Activated CD4-positive, alpha-beta T cell treated with anti-CD3 and anti-CD28 coated beads for 4 hours (primary cell): ENCODE measurements at places on chromosomes 12 and 14.

DNA sequence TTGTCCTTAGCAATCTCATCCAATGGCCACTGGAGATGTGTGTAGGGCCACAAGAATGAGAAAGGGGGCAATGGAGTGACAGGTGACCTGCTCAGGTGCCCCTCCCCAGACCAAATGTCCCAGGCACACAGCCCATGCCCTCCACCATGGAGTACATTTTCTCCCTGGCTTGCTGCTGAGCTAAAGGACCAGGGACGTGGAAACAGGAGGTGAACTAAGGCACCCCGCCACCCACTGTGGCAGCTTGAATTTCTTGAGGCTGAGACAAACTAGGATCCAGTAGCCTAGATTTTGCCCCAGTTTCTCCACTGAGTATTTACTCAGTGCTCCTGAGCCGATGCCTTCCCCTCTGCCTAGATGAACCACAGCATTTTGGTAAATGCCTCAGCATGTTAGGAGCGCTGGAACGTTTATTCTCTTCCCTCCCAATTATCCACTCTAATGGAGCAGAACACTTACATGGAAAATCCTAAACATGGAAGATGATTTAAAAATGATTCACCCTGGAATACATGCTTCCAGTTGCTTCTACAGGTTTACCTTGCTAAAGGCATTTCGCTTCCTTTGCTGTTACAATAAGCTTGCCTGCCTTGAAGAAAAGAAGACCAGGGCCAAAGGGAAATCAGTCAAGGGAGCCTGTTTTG lies 198.0 kb downstream of the ZFP36L1 start:
- DNase-seq: no peak

DNA sequence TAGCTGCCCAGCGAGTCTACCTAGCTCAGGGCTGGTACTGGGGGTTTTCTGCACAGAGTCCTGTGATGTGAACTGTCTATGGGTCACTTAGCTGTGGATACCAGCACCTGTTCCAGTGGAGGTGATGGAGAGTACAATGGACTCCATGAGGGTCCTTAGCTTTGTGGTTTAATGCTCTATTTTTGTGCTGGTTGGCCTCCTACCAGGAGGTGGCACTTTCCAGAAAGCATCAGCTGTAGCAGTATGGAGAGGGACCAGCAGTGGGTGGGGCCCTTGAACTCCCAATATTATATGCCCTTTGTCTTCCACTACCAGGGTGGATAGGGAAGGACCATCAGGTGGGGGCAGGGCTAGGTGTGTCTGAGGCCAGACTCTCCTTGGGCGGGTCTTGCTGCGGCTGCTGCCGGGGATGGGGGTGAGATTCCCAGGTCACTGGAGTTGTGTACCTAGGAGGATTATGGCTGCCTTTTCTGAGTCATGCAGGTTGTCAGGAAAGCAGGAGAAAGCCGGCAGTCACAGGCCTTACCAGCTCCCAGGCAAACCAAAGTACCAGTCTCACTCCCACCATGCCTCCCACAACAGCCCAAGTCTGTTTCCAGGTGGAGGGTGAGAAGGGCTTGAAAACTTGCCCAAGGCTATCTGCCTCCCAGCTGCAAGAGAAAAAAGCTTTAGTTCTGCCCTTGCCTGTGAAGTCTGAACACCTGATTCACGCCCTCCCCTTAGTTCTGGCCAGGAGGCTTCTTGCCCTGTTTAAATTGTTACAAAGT lies 163.0 kb upstream of the NUDT4 start:
- DNase-seq: no peak

- no peak for DNase-seq
Observed at GRCh38 chr14:35949920-35950513, 123.9 kb downstream of the BRMS1L start.

GRCh38 chr12:3897371-3897971 lies 24.3 kb upstream of the PARP11 start:
- DNase-seq: no peak

- no peak for DNase-seq
Observed at GRCh38 chr12:89907659-89908058, 199.0 kb upstream of the ATP2B1 start.

GRCh38 chr12:92886131-92886530 lies 43.0 kb downstream of the EEA1 start:
- no peak for DNase-seq

DNA sequence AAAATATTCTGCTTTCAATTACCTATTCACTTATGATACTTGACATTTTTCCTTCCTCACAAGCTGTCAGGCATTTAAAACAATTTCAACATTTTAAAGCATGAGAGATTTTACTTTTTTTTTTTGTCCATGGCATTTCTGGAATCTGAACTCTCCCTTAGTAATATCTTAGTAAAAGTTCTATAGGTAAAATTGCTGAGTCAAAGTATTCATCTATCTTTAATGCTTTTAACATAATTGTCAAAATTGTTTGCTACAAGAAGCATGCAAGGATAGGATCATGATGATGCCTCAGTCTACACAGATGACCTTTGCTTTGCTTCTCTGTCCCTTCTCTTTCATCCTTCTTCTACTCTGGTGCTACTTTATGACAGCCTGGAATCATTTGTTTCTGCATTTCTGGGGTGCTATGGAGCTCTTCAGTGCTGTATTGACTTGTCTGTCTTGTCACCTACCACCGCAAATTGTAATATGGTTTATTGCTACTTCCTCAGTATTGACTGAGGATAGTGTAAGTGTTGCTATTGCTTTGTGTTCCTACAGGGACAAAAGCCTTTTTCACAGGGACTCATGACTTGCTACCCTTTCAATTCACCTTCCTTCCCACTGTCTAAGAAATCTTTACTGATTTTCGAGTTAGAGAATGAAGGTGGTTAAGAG lies 589.8 kb upstream of the ATP2B1 start:
- no peak for DNase-seq

- DNase-seq: no peak
Observed at GRCh38 chr12:41460906-41461305, 272.8 kb downstream of the PDZRN4 start.

DNA sequence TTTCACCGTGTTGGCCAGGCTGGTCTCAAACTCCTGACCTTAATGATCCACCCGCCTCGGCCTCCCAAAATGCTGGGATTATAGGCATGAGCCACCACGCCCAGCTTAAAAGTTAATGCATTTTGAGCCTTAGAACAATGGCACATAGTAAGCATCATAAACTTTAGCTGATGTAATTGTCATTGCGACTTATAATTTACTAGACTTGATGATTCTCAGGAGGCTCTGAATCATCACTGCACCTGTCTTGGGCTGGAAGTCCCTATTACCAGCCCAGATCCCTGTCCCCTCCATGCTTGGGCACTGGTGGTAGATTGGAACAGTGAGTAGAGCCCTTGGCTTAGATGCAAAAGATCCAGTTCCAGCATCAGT lies 26.1 kb downstream of the KMT5A start:
- no peak for DNase-seq

DNA sequence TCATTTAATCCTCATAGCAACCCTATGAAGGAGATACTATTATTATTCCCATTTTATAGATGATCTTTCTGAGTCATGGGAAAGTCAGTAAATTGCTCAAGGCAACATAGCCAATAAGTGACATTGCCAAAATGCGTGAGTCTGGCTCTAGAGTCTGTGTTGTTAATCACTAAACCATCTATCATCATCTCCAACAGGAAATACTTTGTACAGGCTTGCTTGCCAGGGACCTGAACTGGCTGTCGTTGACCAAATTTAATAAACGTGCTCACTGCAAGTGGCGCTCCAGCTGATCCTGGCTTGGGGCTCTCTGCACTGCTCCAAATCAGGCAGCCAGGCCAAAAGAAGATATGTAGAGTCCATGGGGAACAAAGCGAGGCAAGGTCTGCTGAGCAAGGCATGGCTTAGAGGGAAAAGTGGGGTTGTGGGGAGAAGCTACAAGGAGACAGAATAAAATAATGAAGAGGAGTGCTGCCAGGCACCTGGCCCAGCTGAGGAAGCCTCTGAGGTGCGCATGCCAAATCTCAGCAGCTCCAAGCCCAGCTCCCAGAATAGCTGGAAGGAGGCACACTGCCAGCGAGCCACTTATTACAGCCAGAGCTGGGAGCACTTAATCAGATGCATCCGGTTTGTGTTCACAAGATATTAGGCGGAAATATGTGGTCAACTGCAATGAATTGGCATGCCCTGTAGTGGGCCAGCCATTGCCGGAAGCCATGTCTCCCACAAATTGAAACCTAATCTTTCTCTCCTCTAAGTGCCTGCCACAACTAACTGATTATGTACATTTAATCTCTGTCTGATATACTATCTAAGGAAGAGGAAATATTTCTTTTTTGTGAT lies 43.3 kb upstream of the PTPRO start:
- no peak for DNase-seq

- DNase-seq: no peak
Observed at GRCh38 chr14:99360774-99361595, 89.0 kb upstream of the BCL11B start.

- no peak for DNase-seq
Observed at GRCh38 chr12:75270157-75270556, 60.0 kb downstream of the CAPS2 start.

GRCh38 chr12:77047341-77048109 lies 17.8 kb downstream of the E2F7 start:
- no peak for DNase-seq

DNA sequence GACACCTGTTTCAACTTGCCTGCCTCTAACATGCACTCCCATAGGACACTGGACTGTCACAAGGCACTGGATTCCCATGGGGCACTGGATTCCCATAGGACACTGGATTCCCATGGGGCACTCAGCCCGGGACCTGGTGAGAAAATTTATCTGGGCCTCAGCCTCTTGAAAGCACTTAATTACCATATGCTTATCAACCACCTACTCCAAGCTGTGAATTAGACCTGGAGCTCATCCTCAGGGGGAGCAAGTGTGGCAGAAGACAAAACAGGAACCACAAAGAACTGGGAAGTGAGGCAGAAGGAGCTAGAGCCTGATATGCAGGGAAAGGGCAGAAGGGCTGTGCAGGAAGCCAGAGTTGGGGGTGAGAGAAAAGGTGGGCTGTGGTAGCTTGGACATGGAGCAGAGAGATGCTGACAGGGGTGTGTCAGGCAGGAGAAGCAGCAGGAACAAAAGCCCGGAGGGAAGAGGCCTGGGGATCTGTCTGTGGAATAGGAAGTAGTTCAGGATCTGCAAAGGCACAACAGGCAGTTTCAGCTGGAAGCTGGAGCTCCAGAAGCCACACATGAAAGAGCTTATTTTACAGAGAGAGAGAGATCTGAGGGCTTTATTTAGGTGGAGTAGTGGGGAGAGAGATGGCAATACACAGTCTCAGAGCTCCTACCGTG lies 3.1 kb downstream of the KRT82 start:
- DNase-seq: no peak
